Gastrocnemius medialis (tissue), 4 donors: ENCODE measurements at places on chromosomes 13 and 19.

DNA sequence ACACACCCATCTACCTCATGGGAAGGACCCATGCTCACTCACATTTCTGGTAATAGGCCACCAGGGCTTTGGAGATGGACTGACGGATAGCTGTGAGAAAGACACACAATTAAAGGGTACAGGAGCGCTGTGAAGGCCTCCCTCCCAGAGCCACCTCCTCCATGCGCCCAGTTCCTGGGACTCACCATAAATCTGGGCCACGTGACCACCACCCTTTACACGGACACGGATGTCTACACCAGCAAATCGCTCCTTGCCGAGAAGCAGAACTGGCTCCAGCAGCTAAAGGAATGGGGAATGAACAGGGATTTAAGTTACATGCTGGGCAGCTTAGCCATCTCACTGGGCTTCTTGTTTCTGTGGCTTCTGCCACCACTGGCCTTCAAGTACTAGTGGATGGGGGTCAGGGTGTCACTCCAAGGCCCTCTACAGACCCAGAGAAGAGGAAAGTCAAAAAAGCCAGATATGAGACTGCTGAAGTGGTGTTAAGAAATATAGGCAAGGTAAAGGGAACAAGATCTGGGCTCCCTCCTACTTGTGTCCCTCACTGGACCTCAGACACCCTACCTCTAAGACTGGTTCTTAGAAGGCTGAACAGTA, 2.2 kb downstream of the RPS16 start:
- no peak for DNase-seq

DNA sequence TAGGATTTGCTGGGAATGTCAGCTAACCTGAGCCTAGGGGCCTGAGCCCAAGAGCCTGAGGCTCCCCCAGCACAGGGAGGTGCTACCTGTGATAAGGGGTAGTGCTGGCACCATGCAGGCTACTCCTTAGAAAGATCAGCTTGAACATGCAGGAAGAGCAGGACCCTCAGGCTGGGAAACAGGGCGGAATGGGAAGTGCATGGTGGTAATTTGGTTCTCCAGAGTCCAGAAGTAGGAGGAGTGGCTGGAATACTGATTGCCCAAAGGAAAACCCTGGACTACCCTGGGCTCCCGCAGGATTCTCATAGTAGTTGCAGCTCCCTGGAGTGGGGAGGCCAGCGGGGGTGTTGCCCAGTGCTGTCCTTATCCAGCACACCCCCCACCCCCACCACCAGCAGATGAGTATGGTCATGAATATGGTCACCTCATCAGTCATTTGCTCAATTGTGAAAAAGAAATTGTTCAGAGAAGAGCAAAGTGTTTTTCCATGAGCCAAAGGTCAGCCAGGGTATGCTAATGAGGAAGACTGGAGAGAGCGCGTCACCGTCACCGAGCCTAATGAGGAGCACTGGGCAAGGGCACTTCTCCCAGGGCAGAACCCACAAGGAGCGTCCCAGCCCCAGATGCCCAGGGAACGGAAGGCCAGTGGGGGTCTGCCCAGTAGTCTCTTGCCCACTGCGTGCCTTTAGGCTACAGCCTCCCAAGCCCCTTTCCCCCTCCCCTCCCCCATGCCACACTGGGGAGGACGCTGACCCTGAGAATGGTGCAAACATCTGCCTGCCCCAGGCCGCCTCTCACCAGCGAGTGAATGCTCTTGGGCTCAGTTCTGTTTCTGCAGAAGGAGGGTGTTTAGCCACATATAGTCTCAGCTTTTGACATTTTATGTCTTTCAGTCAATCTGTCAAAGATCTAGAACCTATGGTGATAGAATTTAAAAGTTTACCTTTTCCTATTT, 5.3 kb downstream of the SLC25A15 start:
- DNase-seq = no peak

DNA sequence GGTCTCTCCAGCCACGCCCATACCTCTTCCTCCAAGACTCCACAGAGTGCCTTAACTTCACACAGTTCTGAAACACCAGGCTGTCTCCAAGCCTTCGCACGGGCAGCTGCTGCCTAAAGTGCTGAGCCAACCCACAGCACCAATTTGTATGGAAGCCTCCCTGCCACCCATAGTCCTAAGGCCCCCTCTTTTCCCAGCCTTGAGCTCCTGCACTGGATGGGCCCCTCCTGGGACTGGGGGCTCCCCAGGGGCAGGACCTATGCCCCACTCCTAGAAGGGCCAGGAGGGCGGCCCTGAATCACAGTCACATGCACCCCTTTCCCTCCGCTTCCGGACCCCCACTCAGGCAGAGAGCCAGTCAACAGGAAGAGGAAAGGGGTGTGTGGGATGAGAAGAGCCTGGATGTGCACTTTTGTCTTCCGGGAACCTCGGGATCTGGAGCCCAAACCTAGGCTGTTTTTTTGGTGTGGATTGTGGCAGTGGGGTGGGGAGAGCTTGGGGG, 5.1 kb upstream of the FCER2 start:
- DNase-seq = no peak

DNA sequence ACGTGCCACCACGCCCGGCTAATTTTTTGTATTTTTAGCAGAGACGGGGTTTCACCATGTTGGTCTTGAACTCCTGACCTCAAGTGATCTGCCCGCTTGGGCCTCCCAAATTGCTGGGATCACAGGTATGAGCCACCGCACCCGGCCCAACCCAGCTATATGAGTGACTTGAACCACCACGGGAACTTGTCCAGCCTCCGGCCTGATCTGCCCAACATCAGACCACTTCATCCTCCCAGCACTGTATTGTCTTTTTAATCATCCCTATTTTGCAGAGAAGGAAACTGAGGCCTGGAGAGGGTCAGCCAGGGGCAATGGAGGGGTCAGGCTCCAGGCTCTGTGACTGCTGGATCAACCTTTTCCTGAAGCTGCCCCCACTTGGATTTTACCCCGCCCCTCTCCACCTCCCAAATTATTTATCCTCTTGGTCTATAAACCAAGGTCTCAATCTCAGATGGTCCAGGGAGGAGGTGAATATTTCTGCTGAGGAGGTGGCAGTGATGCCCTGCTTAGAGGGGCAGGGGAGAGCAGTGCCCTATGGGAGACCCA, 893 bp upstream of the PLIN3 start:
- DNase-seq = no peak

- DNase-seq = no peak
These were observed 66.4 kb downstream of the SPACA7 start for GRCh38 chr13:112442483-112443090.

GRCh38 chr13:109818886-109819285, 32.5 kb upstream of the IRS2 start:
- DNase-seq = no peak

GRCh38 chr19:34291235-34291634, 36.9 kb downstream of the GARRE1 start:
- DNase-seq = no peak

DNA sequence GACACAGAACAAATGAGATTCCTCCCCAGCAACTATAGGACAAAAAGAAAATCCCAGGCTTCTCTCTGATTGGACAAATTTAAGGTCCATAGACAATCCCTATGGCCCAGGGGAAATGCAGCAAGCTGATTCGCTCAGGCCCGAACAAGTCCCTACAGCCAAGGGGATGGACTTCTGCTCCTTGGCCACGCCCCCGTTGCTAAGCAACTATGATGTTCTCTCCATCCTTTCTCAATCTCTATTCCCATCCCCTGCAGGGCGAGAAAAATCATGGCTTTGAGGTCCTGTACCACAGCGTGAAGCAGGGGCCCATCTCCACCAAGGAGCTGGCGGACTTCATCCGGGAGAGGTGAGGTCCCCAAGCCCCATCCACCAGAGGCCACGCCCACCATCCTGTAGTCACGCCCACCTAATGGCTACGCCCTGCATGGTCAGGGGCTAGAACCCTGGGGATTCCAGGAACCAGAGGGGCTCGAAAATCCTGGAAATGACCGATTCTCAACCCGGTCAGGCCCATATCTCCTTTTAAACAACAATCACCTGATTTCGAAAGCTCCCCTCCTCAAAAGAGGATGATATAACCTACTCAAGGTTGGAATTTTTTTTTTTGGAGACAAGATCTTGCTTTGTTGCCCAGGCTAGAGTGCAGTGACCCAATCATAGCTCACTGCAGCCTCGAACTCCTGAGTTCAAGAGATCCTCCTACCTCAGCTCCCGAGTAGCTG, 11.4 kb downstream of the FCHO1 start:
- DNase-seq = no peak

- DNase-seq = no peak
These were observed 10.0 kb upstream of the IGFL2 start for GRCh38 chr19:46137915-46138473.

DNA sequence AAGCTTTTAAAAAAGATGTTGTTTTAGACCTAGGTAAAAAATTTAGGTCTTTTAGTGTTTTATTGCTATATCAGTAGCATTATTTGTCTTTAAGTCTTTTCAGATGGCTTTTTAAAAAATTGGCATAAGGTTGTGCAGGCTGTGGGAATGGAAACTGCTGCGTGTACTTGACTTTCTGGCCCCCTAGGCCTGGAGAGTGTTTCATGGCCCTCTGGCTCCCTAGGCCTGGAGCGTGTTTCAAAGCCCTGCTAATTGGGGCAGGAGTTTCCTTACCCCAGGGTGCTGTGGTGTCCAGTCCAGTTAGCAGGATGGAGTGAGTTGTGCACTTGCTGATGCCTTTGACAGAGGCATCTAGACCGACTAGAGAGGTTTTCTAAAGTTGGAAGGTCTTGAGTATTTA, 23.8 kb downstream of the PRAM1 start:
- no peak for DNase-seq

- DNase-seq = no peak
These were observed 52.2 kb upstream of the F7 start for GRCh38 chr13:113053376-113053775.

GRCh38 chr19:44718441-44719261, 19.7 kb downstream of the CEACAM16 start:
- no peak for DNase-seq

- no peak for DNase-seq
These were observed 167.3 kb upstream of the RNF113B start for GRCh38 chr13:98344392-98344791.

GRCh38 chr19:30175987-30176386, 196.2 kb upstream of the ZNF536 start:
- no peak for DNase-seq

DNA sequence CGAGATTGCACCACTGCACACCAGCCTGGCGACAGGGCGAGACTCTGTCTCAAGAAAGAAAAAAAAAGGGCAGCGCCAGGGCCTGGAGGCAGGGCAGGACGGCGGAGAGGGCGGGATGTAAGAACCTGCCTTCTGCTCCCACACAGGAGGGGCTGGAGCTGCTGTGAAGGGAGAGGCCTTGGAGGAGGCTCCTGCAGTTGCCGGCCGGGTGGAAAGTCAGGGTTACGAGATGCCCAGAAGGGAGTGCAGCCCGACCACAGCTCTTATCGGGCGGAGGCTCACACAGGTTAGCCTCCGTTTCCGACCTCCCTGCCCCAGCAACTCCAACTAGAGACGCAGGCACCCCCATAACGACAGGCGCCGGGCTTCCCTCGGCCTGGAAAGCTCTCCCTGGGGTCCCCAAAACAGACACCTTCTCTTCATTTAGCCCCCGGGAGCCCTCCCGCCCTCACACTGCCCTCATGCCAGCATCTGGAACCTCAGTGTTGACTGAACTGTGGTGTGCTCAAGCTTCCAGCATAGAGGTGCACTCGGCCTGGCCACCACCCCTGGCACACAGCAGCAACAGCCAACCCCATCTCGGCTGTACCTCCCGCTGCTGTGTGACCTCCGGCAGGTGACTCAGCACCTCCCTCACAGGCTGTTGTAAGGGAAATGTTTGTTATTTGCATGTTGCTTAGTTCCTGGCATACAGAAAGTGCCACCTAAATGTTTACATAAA, 1.4 kb downstream of the PLPP2 start:
- no peak for DNase-seq

DNA sequence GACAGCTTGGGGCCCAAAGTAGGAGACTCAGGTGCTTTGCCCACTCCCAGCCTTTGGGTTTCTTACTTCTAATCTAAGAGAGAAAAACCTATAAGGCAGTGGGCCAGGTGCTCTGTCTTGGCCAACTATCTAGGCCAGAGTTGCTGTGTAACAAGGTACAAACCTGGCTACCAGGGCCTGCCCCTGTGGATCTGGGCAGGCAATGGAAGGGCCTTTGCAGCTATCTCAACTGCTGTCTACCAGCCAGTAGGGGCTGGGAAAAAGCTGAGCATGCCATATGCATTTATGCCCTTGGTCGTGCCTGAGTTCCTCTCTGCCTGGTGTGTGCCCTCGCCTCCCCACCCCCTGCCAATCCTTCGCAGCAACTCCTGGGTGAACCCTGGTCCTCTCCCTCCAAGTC, 16.7 kb upstream of the SERPINE3 start:
- no peak for DNase-seq

GRCh38 chr19:8251025-8251472, 41.9 kb downstream of the CERS4 start:
- peak; percentile 86 for DNase-seq

- no peak for DNase-seq
These were observed 280.6 kb downstream of the SHISA2 start for GRCh38 chr13:25771202-25771601.

DNA sequence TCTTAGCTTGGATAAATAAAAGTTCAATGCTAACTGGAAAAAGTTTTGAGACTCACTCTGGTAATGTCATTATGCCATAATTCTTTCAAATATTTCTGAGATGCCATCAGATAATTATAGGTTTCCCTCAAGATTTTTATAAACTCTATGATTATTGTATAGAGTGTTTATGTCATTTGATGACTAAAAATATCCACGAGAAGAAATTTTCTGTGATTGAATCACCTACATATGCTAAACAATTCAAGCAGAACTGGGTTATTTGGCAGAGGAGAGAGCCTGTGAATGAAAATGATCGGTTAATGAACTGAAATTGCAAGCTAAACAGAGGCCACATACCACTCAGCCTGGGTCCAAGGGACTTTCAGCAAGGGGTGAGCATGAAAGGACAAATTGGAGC, 92.6 kb upstream of the TSC22D1 start:
- no peak for DNase-seq

DNA sequence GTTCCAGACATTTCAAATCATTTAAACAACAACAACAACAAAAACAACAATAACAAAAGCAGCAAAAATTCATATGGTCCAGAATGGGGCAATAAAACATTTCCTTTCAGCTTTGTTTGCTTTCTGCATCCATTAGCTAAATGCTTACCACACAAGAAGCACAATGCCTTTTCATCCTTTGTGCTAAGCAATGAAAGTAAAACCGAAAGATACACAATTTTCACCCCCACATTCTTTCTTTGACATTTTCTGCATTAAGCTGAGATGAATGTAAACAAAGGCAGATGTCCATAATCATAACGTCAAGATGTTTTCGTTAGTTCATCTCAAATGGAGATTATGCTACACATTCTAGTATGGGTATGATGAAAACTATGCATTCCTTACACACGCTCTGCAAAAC, 568.5 kb downstream of the SLITRK6 start:
- DNase-seq = no peak
